AML-193 (cell line): ENCODE measurements at places on chromosomes 3 and 15.
A peak's percentile ranks its signal among the peaks of the same experiment; 100 is the strongest.

DNA sequence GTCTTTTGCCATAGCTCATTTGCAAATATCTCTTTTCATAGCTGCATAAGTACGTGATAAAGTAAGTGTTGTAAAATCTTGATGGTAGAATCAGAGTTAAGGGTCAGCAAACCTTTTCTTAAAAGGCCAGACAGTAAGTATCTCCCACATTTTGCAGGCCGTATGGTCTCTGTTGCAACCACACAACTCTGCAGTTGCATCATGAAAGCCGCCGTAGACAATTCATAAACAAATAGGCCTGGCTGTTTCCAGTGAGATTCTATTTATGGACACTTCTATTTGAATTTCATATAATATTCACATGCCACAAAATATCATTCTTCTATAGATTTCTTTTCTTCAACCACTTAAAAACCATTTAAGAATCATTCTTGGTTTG lies 248.5 kb downstream of the TLE3 start:
- DNase-seq: no peak

- no peak for DNase-seq
These were observed at the start of gene TMF1 for GRCh38 chr3:69051756-69052471. Gene TMF1 (minus strand): TSS chr3:69052333. CDS start chr3:69052086, 247 bp downstream.

- no peak for DNase-seq
These were observed 241.6 kb upstream of the CNTN6 start for GRCh38 chr3:851098-851790.

- DNase-seq: peak; percentile 55
These were observed 18.3 kb downstream of the FBXO22 start for GRCh38 chr15:75921732-75922703.

DNA sequence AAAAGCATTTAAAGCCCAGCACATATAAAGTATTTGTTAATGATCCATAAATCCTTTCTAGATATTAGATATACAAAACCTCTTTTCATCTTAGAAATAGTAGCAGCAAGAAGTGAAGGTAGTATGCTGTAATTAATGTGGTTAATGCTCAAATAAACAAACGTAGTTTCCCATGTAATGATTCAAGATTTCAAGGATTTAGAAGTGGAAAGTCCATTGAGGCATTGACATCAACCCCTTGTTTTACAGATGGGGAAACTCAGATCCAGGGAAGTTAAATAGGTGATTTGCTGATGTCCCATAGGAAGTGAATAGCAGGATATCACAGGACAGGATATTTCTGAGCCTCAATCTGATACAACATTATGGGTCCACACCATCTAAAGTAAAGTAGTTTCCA lies 47.2 kb downstream of the TSC22D2 start:
- no peak for DNase-seq

GRCh38 chr3:157026091-157026490 lies 133.9 kb downstream of the CCNL1 start:
- no peak for DNase-seq

GRCh38 chr3:138768946-138769345 lies 65.8 kb downstream of the PIK3CB start:
- DNase-seq: no peak

- no peak for DNase-seq
These were observed 136.2 kb downstream of the LRTM1 start for GRCh38 chr3:54791501-54792156.

DNA sequence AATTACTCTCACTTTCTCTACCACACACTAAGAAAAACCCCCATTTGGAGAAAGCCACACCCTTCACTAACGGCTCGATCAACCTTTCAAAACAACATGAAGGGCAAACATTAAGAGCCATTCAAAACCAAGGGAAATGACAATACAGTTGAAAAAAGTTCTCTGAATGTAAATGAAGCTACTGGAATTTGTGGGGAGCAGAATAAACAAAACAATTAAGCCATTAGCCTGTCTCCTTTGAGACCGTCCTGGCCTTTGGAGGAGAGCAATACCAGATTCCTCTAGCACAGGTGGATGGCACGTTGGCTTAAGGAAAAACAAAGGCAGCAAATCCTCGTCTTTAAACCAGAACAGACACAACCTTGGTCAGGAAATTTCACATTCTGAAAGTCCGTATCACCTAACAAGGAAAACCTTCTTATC lies 18.7 kb downstream of the MYO1E start:
- no peak for DNase-seq

DNA sequence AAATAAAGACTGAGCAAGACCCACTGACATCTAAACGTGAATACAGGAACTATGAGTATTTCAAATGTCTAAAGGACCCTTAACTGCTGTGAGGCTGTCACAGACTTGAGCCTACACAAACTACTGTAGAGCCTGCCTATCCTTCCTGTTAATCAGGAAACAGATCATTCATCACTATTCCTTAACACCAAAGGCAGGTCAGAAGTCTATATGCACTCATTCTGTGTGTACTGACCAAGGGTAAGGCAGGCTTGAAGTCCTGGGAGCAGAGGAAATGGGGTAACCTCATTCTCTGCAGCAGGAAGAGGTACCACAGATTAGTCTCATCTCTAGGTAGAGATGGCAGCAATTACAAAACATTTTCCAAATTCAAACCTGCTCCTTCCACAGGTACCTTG lies 30.7 kb downstream of the NPTN start:
- DNase-seq: no peak

DNA sequence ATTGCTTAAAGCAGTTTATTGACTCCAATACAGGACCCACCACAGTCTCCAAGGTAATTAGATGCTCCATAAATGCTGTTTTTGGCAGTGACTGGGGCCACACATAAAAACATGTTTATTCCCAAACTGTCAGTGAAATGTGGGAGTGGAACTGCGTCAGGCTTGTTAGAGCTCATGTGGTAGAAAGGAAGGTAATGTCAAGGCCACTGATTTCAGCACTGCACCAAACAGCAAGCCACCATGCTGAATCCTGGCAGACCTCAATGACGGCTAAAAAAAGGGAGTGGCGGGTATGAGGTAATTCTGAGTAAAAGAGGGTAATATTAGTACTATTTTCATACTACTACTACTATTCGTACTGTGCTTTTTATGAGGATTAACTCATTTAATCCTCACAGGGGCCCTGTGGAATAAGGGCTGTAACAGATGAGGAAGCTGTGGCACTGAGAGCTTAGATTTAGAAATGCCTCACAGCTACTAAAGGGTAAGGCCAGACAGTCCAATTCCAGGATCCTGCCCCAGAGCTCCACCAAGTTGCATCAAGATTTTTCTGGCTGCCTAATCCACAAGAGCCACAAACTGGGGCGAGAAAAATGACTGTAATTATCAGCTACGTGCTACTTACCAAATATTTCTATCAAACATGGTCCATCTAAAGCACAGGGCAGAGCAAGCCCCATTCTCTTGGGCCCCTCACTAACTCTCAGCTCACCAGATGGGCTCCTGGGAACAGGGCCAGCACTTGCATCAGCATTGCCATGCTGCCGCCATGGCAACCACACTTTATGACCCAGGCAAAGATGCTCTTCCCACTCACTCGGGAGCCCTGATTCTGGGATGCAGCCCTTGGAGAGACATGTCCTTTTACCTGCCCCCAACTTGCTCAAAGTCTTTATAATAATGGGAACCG lies 83.6 kb upstream of the SPATA12 start:
- no peak for DNase-seq

GRCh38 chr3:70684701-70685100 lies 372.3 kb upstream of the MDFIC2 start:
- no peak for DNase-seq

DNA sequence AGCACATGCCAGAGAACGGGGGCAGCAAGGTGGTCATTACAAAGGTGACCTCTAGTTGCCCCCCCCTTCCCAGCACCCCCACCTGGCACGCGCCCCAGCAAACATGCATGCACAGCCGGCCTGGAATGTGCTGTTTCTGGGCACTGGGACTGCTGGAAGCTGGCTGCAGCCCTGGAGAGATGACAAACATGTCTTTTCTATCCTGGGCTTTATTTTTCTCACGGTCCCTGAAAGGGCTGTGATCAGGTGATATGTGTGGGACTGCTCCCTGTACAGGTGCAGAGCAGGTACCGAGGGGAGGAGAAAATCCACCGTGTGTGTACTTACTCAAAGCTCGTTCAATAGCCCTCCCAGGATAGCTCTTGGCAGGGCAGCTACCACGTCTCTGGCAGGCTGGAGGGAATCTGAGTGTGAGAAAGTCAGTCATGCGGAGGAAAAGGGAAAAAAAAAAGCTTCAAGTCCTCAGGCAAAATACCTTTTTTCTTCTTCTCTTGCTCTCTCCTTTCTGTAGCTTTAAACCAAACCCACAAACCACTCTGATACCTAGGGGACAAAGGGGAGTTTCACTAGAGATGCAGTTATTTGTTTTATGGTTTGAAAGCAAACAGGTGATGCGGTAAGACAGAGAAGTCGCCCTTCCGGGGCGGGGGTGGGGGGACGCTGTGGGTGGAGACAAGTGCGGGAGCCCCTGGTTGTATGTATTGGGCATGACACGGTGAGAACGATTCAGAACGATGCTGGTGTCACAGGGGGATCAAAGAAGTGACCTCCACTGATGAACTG lies 5.0 kb upstream of the HES1 start:
- no peak for DNase-seq

GRCh38 chr3:10703875-10704274 lies 112.2 kb upstream of the SLC6A11 start:
- peak; percentile 26 for DNase-seq

DNA sequence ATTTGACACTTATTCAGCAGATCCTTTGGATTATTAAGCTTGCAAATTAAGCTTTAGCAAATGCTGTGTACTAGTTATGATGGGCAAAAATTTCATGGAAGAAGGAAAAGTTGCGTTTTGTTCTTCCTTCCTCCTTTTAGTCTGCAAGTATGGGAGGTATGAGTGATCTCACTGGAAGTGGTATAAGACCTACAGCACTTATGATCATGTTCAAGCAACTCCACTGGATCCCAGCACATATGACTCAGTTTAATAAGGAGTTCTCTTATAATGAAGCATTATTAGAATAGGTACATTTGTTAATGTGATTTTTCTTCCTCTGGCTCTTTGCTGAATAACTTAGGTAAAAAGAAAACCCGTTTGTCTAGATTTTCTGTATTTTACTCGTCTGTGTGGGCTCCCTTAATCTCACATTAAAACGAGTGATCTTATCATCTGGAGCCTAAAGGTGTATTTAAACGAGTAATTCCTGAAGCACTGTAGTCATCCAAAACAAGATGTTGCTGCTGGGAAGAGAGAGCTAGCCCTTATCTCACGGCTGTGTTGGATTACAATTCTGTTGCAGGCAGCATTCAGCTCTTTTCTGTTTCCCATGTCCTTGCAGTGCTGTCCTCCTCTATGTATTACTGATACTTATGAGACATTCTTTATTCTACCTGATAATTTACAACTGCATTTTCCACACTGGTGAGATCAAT lies 264.9 kb downstream of the GBE1 start:
- DNase-seq: no peak

DNA sequence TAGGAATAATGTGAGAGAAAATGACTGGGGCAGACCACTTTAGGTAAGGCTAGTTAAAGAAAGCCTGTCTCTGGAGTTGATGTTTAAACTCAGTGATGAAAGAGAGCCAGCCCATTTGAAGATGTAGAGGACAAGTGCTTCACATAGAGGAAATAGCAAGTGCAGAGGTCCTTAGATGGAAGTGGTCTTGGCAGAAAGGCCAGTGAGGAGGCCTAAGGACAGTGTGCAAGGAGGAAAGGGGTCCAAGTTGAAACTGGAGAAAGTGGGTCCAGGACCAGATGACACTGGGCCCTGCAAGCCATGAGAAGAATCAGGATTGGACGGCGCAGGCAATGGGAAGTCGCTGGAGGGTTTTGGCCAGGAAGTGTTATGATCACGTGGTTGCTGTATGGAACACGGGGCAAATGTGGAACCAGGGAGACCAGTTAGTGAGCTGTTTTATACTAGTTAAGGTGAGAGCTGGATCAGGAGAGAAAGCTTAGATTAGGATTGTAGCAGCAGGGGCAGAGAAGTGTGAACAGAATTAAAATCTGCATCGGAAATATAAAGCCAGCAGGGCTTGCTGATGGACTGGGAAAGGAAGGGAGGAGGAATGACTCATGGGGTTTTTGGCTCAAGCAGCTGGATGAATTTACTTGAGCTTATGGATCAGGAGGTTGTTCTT lies 48.0 kb upstream of the SCAANT1 start:
- DNase-seq: no peak

DNA sequence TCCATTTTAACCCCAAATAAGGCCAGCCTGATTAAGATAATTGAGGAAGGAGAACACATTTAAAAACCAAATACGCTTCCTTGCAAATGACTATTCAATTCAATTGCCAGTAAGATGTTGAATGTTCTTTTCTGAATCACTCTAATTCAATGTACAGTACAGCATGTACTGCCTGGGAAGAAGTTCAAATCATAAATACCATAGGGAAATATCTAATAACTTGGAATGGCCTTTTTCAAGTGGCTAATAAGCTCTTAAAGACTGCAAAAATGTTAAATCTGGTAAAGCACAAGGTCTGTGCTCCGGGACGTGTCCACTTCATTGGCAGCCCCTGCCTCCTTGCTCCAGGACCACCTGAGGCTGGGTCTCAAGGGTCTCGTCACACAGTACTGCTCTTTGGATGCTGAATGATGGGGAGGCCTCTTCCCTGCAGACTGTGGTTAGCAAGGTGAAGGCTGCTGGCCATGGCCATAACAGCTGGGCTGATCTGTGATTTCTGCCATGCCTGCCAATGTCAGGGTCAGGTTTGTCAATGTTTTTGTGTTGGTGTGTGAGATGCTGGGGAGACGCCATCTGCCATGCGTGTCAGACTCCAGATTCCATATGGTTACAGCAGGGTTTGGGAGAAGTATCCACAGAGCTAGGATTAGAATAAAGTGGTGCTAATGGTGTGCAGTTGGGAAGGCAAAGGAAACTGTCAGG lies 300.5 kb downstream of the ADAMTS17 start:
- DNase-seq: no peak

DNA sequence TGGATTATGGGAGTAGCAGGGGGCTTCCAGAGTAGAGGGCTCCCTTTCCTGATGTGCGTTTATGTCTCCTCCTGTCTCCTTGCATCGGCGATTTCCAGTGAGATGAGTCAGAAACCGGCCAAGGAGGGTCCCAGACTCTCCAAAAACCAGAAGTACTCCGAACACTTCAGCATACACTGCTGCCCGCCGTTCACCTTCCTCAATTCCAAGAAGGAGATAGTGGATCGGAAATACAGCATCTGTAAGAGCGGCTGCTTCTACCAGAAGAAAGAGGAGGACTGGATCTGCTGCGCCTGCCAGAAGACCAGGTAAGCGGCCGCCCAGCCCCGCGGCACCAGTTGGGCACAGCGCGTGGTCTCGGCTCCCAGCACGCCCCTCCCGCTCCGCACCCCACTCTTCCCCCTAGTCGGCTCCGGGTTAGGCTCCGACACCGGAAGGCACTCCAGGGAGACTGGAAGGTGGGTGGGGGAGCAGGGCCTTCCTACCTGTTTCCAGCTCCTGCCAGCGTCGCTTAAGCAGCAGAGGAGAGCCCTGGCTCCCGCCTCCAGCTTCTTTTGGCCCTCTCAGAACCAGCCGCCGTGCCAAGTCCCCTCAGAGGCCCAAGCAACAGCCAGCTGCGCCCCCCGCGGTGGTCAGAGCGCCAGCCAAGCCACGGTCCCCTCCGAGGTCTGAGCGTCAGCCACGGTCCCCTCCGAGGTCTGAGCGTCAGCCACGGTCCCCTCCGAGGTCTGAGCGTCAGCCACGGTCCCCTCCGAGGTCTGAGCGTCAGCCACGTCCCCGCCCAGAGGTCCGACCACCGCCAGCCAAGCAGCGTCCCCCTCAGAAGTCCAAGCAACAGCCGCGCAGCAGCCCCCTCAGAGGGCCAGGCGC lies 34.7 kb downstream of the MOBP start:
- DNase-seq: no peak

GRCh38 chr3:122864498-122864897 lies 69.6 kb downstream of the SLC49A4 start:
- no peak for DNase-seq

GRCh38 chr15:64017591-64018163 lies 28.6 kb downstream of the DAPK2 start:
- no peak for DNase-seq
